ENCODE measurements at places on chromosomes 3 and 15.
A peak's percentile ranks its signal among the peaks of the same experiment; 100 is the strongest.

- DNase-seq = no peak
Observed at GRCh38 chr15:67543348-67543718, 830 bp downstream of the MAP2K5 start.

GRCh38 chr15:73053398-73053723 is 1.1 kb downstream of the NEO1 start:
- DNase-seq = no peak

DNA sequence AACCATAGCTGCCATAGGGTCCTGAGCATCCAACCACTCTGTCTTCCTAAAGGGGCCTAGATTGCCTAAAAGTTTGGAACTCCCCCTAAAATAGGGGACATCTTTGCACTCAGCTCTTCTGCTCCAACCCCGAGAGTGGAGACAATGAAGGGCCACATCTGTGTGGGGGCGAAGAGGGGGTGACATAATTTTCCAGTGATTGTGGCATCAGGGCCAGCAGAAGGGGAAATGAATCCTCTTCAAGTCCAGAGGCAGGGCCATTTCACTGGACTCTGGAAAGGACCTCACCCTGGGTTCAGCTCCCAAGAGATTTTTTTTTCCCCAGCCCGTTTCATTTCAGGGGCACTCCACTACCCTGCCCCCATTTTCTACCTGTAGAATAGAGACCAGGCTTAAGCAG is 4.6 kb upstream of the ANKRD63 start:
- no peak for DNase-seq

GRCh38 chr3:157543501-157544035 is 40.4 kb upstream of the VEPH1 start:
- DNase-seq = no peak

- DNase-seq = no peak
Observed at GRCh38 chr3:156448300-156448699, 106.6 kb downstream of the SSR3 start.

GRCh38 chr15:70856884-70857561 is 3.1 kb upstream of the LARP6 start:
- DNase-seq = no peak

DNA sequence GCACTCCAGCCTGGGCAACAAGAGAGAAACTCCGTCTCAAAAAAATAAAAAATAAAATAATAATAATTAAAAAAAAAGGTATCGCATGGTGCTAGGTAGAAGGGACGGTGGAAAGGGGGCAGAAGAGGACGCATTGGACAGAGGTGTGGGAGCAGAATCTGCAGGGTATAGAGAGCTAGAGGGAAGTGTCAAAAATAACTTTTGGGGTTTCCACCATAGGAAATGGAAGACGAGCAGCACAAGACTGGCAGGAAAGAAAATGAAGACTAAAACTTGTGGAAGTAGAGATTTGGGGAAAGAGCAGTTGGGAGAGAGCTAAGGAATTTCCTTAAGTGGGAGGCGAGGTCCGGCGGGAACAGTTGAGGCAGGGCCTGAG is 585 bp upstream of the MKRN2 start:
- no peak for DNase-seq

DNA sequence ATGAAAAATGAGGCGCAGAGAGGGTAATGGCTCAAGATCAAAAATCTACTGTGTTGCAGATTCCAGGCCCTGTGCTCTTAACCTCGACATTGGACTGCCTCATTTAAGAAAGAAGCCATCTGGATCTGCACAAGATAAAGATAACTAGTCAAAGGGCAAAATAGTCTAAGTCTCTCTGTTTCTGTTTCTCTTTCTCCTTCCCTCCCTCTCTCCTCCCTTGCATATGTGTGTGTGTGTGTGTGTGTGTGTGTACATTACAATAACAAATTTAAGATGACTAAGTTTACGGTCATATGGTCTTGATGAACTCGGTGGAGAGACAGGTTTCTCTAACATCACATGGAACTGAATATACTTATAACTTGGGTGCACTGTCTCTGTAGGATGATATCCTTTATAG is 69.2 kb downstream of the MEIS2 start:
- DNase-seq = no peak

- no peak for DNase-seq
Observed at GRCh38 chr3:14471690-14472089, 68.5 kb downstream of the GRIP2 start.

- DNase-seq = no peak
Observed at GRCh38 chr3:14543446-14543845, 3.3 kb upstream of the GRIP2 start.

DNA sequence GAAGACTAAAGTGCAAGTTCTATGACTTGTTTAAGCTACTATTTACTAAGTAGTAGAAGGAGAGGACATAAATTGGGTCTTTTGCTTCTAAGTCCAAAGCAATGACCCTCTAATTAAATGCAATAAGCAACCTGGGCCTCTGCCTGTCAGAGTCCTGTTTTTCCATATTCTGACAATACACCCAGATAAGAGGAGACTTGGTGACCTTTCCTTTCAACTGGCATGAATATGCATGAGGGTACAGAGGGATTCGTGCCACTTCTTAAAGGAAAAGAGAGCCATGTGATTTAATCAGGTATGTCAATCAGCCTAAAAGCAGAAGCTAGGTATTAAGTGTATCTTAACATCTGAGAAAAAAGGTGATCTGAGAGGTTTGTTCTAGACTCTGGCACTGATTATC is 50.7 kb upstream of the FGF7 start:
- DNase-seq = no peak

- no peak for DNase-seq
Observed at GRCh38 chr15:81336568-81336967, 12.6 kb upstream of the STARD5 start.

DNA sequence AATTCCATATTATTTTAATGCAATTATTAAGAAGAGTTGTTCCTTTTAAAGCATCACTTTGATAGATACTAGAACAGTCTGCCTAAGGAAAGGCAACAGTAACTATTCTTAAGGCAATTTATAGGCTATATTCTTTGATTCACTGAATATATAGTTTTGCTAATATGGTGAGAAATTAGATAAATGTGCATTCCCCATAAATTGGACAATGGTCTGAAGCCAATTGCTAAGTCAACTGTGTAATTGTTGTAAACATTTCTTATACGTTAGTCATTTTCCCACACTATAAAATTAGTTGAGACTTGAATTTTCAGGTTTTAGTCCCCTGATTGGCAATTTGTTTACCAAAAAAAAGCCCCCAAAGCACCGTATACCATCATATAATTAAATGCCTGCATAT is 263.0 kb upstream of the NECTIN3 start:
- DNase-seq = no peak

DNA sequence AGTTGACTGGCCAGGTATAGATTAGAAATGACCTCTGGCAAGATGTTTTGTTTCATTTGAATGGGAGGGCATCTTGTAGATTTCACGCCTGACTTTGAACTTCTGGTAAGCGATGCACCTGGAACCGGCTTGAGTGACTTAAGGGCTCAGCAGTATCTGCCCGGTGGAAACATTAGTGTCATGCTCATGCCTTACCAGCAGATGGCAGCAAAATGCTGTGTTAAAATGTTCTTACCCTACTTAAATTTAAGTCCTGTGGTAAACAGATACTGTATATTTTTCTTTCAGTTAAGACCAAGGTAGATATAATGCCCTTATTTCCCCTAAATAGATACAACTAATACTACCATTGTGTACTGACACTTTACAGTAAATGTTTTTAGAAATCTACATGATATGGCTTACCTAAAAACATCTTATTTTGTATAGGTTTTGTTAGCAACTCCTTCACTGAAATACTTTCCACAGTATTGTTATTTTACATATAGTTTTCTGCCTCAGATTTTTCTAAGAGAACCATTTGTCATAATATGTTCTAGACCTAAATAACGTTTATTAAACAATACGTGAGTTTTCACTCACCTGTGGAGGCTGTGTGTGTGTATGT is 25.5 kb downstream of the ASB7 start:
- peak; percentile 47 for DNase-seq

DNA sequence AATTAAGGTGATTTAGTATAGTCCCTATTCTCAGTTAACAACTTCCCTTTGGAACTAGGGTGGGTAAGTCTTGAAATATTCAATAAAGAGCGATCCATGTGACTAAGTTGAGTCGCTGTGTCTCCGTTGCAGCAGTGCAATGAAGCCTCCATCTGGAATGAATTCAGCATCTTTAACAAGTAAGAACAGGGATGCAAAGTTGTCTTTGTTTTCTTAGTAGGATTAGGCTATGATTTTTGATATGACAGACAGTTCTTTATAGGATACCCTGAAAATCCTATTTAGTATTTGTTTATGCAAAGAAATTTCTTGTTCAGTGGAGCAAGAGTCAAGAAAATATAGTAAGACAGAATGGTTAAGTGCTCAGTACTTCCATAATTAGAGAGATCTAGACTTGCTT is 52.7 kb downstream of the RBMS3 start:
- no peak for DNase-seq

GRCh38 chr3:105580296-105580965 is 213.7 kb downstream of the ALCAM start:
- DNase-seq = no peak

- DNase-seq = no peak
Observed at GRCh38 chr3:126438746-126439145, 36.9 kb downstream of the ZXDC start.

GRCh38 chr3:53705774-53706173 is 140.4 kb downstream of the CHDH start:
- no peak for DNase-seq

GRCh38 chr15:88904624-88905327 is 8.4 kb downstream of the MFGE8 start:
- peak; percentile 35 for DNase-seq

DNA sequence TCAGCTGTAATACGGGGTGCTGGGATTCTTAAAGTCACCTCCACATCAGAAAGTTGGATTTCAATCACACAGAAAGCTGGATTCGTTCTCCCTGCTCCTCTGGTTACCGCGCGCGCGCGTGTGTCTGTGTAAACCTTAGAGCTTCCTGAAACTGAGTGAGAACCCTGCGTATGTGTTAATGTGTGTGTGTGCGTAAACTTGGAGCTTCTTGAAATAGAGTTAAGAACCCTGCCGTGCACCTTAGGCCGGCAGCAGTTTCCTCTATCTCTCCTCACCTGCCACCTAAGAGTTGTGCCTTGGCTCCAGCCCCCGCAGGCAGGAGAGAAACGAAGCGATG is 531 bp downstream of the LZTFL1 start:
- DNase-seq = no peak

DNA sequence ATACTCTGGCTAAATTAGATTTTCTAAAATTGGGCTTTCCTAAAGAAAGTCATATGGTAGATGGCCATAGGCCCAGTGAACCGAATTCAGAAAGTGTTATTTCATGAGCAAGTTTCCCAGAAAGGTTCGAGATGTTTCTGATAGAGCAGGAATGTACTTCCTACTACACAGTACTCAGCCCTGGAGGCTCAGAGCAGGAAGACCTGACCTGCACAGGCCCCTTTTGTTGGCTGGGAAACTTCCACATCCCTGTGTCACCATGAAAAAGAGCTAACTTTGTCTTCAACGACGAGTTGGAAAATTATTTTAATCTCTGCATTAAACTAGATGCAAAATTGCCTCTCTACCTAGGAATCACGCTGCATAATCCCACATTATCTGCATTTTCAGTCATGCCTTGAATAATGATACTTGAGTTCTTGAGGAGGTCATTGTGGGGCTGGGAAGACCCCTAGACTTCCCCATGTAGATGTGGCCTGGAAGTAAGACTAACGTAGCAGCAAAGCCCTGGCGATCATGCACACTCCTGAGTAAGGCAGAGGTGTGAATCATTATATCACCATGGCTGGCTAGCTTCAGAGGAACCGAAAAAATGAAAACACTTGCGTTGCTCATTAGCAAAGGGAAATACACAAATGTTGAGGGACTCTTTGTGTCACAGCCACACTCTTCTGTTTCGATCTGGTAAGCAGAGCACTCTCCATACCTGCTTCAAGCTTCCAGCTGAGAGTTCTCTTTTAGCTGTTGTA is 47.1 kb downstream of the CMTM7 start:
- no peak for DNase-seq

DNA sequence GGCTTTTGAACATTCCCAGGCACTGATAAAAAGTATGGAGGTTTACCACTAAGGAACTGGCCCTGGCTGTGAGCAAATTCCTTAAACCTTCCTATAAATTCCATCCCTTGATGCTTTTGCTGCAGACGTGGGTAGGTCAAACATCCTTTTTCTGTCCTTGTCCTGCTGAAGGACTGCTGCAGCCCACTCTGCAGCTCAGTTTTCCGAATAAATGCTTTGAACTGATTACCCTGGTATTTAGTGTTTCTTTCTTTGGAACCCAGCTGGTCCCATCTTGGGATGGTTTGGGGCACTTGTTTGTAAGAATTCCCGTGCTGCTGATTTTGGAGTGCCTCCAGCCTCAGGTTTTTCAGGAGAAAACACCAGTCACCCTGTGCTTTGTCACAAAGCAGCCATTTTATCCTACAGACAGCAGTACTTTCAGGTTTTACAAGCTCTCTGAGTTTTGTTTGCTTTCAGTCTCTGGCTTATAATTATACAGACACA is 815.9 kb downstream of the VGLL3 start:
- DNase-seq = no peak

DNA sequence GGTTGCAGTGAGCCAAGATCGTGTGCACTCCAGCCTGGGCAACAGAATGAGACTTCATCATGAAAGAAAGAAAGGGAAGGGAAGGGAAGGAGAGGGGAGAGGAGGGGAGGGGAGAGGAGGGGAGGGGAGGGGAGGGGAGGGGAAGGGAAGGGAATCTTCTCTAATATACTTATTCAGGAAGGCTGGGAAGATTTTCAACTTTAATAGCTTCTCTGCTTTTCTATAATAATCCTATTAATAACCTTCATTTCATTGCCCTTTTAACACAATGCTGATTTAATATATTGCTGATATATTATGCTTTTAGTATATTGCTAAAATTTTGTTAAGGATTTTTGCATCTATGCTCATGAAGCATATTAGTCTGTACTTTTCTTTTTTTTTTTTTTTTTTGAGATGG is 23.4 kb upstream of the RNF7 start:
- DNase-seq = no peak

- no peak for DNase-seq
Observed at GRCh38 chr15:45981625-45982024, 346.8 kb downstream of the SQOR start.

All from NCI-H774 (cell line).